ENCODE measurements at places on chromosomes 13 and 19.

GRCh38 chr13:42356184-42356575 lies 84.2 kb downstream of the AKAP11 start:
- no peak for DNase-seq

DNA sequence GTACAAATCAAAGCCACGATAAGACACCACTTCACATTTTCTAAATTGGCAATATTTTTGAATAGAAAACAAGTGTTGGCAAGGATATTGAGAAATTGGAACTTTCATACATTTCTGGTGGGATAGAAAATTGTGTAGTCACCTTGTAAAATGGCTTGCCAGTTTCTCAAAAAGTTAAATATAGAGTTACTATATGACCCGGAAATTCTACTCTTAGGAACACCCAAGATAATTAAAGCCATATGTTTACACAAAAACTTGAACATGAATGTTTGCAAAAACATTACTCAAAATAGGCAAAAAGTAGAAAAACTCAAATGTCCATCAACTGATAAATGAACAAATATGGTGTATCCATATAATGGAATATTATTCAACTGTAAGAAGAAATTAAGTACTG lies 552.5 kb downstream of the TBC1D4 start:
- no peak for DNase-seq

DNA sequence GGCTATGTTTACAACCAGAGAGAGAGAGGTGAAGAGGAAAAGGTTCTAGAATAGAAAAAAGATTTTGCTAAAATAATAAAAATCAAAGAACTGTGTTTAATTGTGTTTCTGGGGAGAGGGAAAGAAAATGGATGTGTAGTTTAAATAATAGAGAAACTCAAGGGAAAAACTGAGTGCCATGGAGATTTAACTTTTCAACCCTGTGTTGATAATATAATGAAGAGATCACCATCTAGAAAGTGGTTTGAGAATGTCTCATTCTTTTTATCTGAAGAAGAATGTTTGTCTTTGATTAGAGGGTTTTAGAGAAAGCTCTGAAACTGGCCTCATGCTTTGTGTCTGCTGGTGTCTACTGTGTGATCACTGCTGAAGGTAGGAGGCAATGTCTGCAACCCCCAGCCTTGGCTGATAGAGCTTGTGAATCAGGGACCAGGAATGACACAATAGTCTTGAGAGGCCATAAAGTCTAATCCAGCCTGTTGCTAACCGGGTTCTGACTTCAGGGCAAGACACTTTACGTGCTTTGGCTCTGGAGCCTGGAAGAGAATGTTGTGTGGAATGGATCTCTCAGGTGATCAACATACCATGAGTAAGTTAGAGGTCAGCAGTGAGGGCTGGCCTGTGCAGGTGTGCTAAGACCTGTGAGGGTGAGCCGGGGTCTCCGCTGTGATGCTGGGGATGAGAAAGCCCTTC lies 5.4 kb downstream of the COL4A2 start:
- DNase-seq, result no peak

DNA sequence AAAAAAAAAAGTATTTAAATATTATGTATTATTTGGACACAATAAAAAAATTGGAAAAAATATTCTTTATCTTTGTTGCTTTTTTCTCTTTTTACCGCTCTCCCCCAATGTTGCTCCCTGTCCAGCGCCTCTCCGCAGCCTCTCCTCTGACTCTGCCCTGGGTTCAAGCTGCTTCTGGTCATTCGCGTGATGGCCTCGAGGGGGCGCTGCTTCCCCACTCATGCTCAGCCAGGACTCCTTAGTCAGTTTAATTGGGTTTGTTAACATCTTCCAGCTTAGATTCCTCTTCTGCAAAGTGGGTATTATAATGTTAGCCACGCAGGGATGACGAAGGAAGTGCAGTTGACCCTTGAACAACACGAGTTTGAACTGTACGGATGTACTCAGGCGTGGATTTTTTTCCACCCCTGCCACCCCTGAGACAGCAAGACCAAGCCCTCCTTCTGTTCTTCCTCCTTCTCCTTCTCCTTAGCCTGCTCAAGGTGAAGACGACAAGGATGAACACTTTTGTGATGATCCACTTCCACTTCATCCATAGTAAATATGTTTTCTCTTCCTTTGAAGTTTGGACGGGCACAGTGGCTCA lies 4.9 kb upstream of the NWD1 start:
- DNase-seq, result peak; percentile 62

GRCh38 chr13:24215126-24215525 lies 54.6 kb downstream of the SPATA13 start:
- no peak for DNase-seq

- DNase-seq, result peak; percentile 59
These were observed 51.1 kb downstream of the GARRE1 start for GRCh38 chr19:34305221-34306083.

Measured in NCI-H146 (cell line).